WTC11 (cell line): ENCODE measurements at places on chromosomes 7 and 10. TPM values are rescaled to one million over a fixed set of nuclear protein-coding genes. Genes with fewer than 3 reads are reported as not detected.

The HSPB1 gene
- 202 to 299 TPM (median 285 TPM) in 3 replicates for total RNA-seq

The SUN3 gene
- total RNA-seq = not detected in 3 replicates

The MCM10 gene
- total RNA-seq = 40.7 to 44.3 TPM (median 42.4 TPM) in 3 replicates

The ITPRID1 gene
- 0.98 to 1.4 TPM (median 1.1 TPM) in 3 replicates for total RNA-seq

The GATA3 gene
- total RNA-seq = 0.60 to 0.89 TPM (median 0.72 TPM) in 3 replicates

The GATAD1 gene
- 34.4 to 37.6 TPM (median 36.4 TPM) in 3 replicates for total RNA-seq

The CALN1 gene
- 9.7 to 11.0 TPM (median 10.5 TPM) in 3 replicates for total RNA-seq

The JCAD gene
- 1.7 to 2.2 TPM (median 1.8 TPM) in 3 replicates for total RNA-seq

The AKR1C3 gene
- total RNA-seq = 6.7 to 9.0 TPM (median 8.6 TPM) in 3 replicates

The SLC26A4 gene
- 0.09 to 0.22 TPM in 2 of 3 replicates, not detected in the other for total RNA-seq

The MRC1 gene
- total RNA-seq = 0.33 to 0.46 TPM (median 0.44 TPM) in 3 replicates

The MMRN2 gene
- 1.7 to 2.8 TPM (median 2.4 TPM) in 3 replicates for total RNA-seq

The HYAL4 gene
- total RNA-seq = not detected in 3 replicates

The ASB10 gene
- total RNA-seq = not detected in 3 replicates

The HDAC9 gene
- total RNA-seq = 14.6 to 18.8 TPM (median 18.0 TPM) in 3 replicates

The LDB1 gene
- total RNA-seq = 89.1 to 100 TPM (median 94.2 TPM) in 3 replicates

The CCDC172 gene
- 1.8 to 3.0 TPM (median 2.0 TPM) in 3 replicates for total RNA-seq

The PLEKHS1 gene
- not detected in 3 replicates for total RNA-seq

The SLC16A9 gene
- 4.0 to 5.5 TPM (median 4.7 TPM) in 3 replicates for total RNA-seq

The IRF5 gene
- 0.66 to 0.71 TPM (median 0.69 TPM) in 3 replicates for total RNA-seq

The DDX50 gene
- 37.1 to 43.4 TPM (median 42.9 TPM) in 3 replicates for total RNA-seq

The CNPY1 gene
- total RNA-seq = 0.09 TPM in 2 of 3 replicates, not detected in the other

The ZNF775 gene
- 24.1 to 26.6 TPM (median 25.4 TPM) in 3 replicates for total RNA-seq
